ENCODE measurements at places on chromosomes 2 and 18.

GRCh38 chr18:75612456-75612855 lies 185.0 kb upstream of the SMIM21 start:
- DNase-seq: no peak

DNA sequence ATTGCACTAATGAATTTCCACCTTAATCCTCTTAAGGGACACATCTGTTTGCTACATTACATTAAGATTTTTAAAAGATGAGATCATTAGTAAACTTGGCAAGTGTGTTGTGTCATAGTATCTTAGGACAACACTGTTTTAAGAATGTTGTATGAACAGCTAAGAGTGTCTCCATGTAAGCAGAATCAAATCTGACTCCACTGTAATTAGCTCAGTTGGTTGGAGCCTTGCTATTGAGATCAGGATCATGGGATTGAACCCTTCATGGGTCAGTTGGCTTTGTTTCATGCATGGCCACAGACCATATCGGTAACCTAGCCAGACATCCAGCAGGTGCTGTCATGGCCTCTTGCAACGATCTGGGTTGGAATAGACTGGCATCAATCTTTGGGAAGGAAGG lies 5.2 kb downstream of the FHOD3 start:
- no peak for DNase-seq

- no peak for DNase-seq
Observed at GRCh38 chr2:98015671-98016070, 19.9 kb upstream of the TMEM131 start.

DNA sequence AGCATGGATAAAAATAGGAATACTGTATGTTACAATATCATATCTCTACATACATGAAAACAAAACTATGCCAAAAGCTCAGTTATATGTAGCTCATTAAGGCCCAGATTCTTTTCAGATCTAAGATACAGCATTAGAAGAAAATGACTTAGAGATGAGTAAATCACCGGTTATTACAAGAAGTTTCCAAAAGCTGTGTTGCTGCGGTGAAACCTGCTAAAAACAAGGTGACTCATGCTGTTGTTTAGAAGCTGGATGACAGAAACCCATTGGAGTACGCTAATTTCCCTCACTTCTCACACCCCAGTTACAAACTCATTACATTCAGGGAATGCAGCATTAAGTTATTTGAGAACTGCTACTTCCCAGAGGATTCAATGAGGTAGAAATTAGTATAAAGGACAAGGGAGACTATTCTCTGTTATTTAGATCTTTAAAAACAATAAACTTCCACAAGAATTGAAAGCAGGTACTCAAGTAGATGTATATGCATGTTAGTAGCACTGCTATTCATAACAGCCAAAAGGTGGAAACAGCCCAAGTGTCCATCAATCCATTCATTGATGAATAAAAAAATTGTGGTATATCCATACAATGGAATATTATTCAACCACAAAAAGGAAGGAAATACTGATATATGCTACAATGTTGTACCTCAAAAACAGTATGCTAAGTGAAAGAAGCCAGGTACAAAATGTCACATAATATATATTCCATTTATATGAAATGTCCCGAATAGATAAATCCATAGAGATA lies 32.6 kb downstream of the RBKS start:
- DNase-seq: no peak

- DNase-seq: no peak
Observed at GRCh38 chr2:71905205-71905604, 242.5 kb downstream of the CYP26B1 start.

DNA sequence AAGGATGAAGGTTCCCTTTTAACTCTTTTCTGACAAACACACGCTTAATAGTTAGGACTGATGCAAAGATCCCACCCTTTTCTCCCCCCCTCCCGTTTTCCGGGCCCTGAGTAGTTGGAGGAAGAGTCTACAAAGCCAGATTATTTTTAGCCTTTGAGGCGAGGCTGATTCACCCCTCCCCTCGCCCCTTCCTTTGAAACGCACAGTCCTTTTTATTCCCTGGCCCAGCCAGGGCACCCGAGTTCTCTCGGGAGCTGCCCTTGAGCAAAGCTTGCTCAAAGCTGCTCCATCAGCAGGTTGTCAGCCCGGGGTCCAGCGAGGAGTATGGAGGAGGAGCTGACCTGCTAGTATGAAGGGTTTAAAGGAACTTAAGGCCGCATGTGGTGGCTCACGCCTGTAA lies 47.1 kb upstream of the SPRED2 start:
- no peak for DNase-seq

GRCh38 chr18:39784541-39784940 lies 2170.5 kb upstream of the PIK3C3 start:
- DNase-seq: no peak

DNA sequence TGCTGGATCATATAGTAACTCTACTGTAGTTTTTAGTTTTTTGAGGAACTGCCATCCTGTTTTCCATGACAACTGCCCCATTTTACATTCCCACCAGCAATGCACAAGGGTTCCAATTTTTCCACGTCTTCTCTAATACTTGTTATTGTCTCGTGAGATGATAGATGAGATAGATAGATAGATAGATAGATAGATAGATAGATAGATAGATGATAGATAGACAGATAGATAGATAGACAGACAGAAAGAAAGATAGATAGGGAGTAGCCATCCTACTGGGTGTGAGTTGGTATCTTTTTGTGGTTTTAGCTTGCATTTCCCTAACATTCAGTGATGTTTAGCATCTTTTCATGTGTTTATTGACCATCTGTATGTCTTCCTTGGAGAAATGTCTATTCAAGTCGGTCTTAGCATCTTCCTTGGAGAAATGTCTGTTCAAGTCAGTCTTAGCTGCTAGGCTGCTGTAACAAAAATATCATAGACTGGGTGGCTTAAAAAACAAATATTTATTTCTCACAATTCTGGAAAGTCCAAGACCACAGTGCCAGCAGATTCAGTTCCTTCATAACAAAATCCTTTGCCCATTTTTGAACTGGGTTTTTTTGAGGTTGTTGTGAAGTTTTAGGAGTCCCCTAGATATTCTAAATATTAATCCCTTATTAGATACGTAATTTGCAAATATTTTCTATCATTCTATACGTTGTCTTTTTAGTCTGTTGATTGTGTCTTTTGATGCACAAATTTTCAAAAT lies 98.5 kb downstream of the BIN1 start:
- no peak for DNase-seq

DNA sequence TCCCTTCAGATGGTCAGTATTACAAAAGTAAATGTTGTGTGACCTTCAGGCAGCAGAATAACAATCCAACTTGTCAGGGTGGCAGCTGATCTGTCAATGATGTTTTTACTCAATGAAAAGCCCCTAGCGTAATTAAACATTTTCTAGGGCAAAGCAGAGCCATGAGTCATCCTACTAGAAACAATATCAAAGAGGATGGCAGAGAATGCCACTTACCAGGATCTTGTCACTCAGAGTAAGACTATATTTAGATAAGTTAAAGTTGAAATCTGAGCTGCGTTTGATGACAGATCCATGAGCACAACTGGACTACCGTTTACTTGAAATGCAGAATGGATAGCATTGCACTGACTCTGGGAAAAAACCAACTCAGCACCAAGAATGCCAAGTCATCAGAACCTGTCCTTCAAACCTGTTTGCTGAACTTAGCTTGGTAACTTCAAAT lies 612.6 kb upstream of the ACVR2A start:
- peak; percentile 65 for DNase-seq

GRCh38 chr2:186690786-186691185 lies 3.1 kb upstream of the FAM171B start:
- no peak for DNase-seq

GRCh38 chr2:44233450-44234128 lies 41.7 kb upstream of the SLC3A1 start:
- DNase-seq: no peak

GRCh38 chr18:23135550-23136325 lies 453 bp downstream of the CABLES1 start:
- DNase-seq: no peak

- peak; percentile 20 for DNase-seq
Observed at GRCh38 chr2:192978395-192978794, 783.7 kb upstream of the TMEFF2 start.

- no peak for DNase-seq
Observed at GRCh38 chr2:127790694-127791529, 20.1 kb downstream of the WDR33 start.

GRCh38 chr2:238483021-238483420 lies 56.3 kb downstream of the ASB1 start:
- DNase-seq: no peak

- DNase-seq: no peak
Observed at GRCh38 chr2:168343586-168343985, 96.2 kb upstream of the STK39 start.

- no peak for DNase-seq
Observed at GRCh38 chr2:227517724-227518123, 45.8 kb downstream of the AGFG1 start.

GRCh38 chr2:113200236-113200635 lies 26.5 kb downstream of the PSD4 start:
- DNase-seq: peak; percentile 4

GRCh38 chr2:104863468-104864279 lies 9.8 kb downstream of the POU3F3 start:
- no peak for DNase-seq

DNA sequence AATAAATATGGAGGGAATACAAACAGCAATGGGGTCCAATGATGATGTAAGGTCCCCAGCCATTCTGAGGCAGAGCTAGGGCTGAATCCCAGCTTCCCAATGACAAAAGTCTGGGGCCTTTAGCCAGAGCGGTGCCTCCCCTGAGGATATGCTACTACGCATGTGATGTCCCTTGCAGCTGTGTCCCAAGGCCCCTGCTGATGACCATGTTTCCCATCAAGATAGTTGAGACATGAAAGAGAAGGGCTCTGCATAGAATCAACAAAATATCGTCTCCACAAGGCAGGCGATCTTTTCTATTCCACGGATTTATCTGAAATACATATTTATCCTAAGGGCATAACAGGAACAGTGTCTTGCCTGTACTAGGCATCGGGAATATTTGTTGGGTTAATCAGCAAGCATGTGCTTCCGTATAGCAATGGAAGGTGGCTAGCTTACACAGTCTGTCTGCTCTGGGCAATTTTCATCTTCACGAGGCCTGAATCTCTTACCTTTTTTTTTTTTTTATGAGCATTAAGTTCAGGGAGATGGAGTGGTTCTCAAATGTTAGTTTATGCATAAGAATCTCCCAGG lies 284.6 kb downstream of the CNTNAP5 start:
- no peak for DNase-seq

- DNase-seq: no peak
Observed at GRCh38 chr18:34299828-34300227, 75.1 kb upstream of the NOL4 start.

DNA sequence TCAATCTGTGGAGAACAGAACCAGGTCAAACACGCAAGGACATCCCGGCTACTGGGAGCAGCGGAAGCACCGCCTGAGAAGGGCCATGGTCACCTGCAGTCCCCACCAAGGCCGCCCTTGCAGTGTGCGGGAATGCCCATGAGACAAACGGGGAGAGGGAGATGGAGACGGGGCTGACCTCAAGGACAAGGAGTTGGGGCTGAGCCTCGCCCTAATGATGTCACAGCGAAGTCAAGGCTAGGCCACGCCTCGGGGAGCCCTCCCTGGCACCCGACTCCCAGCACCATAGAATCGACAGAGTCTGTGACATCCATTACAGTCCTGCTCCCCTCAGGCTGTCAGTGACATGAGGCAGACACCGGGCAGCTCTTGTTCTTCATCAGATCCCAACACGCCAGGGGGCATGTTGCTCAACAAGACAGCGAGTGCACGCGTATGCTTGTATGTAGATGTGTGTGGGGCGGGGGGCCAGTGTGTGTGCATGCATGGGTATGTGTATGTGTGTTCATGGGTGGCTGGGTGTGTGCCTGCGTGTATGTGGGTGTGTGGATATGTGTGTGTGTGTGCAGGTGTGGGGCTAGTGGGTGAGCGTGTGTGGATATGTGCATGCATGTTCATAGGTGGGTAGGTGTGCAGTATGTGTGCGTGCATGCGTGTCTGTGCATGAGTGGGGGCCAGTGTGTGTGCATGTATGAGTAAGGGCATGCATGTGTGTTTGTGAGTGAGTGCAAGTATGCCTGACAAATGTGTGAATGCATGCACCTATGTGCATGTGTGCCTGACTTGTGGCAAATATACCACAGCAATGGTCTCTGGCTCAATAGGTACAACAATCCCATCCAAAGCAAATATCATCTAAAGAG lies 57.0 kb downstream of the ANKMY1 start:
- DNase-seq: no peak

DNA sequence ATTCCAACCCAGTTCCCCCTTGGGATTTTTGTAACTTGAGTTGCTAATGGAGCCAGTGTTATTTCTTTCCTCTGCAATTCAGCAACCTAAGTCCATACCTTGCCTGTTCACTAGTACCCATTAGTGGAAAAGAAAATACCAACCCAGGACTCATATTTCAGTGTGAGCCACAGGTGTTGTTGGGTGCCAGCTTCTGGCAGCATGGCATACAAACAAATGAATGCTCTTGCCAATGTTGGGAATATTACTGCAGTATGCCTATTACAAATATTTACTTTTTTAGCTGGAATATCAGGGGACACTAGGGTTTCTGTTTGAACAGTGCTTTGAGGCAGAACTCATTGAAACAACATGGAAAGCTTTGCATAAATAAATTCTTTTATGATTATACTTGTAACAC lies 130.2 kb downstream of the NCKAP5 start:
- DNase-seq: peak; percentile 62

DNA sequence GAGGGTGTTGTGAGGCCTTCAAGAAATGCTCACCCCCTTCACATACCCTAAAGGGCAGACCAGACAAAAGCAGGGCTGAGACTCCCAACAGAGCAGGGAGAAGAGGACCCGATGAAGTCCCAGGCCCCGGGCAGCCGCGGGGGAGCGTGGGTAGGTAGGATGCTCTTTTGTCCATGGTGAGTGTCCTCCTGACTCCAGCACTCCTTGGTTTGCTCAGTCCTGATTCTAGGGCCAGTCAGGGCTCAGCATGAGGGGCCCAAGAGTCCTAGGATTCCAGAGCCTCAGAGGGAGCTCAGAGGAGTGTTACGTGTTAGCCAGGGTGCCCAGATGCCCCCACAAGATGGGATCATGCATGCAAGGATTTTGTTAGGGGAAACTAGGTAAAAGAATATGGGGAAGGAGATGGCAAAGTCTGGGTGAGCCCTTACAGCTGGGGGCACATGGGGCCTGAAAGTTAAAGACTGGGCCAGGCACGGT lies 64.8 kb downstream of the SMAD7 start:
- no peak for DNase-seq

Data from NCI-H510A treated with DMSO at 0.1 percent for 48 hours (cell line).